ENCODE measurements at places on chromosomes 16 and 17. TPM values are rescaled to one million over a fixed set of nuclear protein-coding genes. Genes with fewer than 3 reads are reported as not detected.

The BCAS3 gene
- 22.5 TPM for total RNA-seq

The COX10 gene
- total RNA-seq = 11.7 TPM

The KIF19 gene
- total RNA-seq = 2.3 TPM

The CLEC18A gene
- 0.43 TPM for total RNA-seq

The SRCIN1 gene
- total RNA-seq = 0.93 TPM

The ZACN gene
- total RNA-seq = not detected

The SEPTIN12 gene
- total RNA-seq = not detected

The SAT2 gene
- total RNA-seq = 40.7 TPM

DNA sequence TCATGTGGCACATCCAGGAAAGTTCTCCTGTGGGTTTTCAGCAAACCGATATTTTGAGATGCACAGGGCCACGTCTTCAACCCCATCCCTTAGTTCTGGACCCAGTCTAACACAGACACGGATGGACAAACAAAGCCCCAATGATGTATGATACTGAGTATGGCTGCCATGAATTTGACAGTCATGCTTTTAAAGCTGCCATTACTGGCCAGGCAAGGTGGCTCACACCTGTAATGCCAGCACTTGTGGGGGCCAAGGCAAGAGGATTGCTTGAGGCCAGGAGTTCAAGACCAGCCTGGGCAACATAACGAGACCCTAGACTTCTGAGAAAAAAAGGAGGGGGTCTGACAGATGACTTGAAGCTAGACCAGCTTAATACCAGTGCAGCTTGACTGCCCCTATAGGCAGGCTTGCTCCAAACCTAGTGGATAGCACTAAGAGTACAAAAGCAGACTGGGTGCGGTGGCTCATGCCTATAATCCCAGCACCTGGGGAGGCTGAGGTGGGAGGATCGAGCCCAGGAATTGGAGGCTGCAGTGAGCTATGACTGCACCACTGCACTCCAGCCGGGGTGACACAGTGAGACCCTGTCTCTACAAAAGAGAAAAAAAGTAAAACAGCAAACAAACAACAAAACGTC is 10.8 kb upstream of the ZNF629 start:
- DNase-seq = no peak

DNA sequence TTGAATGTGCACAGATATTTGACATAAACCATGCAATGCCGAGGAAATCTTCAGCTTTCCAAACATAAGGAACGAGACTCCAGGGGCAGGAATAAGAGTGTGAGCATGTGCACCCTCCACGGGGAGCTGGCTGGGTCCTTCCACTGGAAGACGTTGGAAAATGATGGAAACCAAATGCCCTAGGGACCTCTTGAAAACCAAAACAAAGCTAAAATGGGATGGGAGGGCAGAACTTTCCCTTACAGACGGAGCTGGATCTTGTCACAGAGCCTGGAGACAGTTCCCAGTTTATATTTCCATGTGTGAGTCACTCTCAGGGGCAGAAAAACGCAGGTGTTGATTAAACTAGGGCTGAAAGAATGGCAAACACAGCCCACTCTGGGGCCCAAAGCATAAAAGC is 34.4 kb upstream of the DNAH17 start:
- DNase-seq = no peak

DNA sequence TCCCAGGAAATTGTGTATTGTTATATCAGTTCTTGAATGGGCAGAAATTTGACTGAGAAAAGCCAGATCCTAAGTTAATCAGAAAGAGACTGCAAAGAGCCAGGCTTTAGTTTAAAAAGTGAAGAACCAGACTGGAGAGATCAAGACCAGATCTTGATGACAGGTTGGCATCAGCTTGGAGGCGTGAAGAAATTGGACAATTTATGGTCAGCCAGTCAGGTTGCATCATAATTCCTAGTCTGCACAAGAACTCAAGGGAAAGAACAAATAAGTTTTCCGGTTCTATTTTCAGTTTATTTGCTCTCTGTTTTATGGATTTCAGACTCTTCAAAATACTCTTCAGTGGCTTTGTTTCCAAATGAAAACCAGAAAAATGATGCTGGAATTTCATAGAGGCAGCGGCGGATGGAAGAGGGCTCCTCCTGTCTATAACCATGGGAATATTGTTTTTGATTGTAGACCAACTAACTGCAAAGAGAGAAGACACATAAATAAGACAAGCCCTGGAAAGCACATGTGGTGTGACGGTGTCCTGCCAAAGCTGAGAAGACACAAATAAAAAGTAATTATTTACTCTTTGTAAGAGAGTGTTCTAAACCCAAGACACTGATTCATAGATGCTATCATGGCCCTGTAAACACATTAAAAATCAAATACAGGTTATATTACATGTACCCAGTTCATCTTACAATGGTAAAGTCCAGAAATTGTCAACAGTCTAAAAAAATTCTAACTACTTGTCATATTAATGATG is 91.7 kb downstream of the PCTP start:
- DNase-seq = no peak

GRCh38 chr17:49016775-49017463 is 19.7 kb downstream of the IGF2BP1 start:
- no peak for DNase-seq

- DNase-seq = peak; percentile 79
These were observed 26.7 kb downstream of the KDM8 start for GRCh38 chr16:27229891-27230470.

DNA sequence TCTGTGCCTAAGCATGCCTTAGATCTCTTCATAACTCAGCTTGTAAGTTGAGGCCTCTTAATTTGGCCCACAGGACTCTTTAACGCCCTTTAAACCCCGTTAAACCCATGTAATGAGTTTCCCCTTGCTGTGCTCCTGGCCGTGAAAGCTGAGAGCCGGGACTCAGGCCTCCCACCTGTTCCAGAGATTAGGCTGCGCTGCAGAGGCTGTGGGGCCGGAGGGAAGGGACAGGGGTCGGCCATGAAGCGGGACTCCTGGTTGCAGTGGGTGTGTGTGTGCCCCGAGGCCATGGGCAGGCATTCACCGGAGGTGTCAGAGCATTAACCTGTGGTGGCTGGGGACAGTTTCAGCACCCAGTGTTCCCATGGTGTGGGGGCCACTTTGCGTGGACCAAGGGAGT is 150.8 kb upstream of the IRX3 start:
- DNase-seq = no peak

DNA sequence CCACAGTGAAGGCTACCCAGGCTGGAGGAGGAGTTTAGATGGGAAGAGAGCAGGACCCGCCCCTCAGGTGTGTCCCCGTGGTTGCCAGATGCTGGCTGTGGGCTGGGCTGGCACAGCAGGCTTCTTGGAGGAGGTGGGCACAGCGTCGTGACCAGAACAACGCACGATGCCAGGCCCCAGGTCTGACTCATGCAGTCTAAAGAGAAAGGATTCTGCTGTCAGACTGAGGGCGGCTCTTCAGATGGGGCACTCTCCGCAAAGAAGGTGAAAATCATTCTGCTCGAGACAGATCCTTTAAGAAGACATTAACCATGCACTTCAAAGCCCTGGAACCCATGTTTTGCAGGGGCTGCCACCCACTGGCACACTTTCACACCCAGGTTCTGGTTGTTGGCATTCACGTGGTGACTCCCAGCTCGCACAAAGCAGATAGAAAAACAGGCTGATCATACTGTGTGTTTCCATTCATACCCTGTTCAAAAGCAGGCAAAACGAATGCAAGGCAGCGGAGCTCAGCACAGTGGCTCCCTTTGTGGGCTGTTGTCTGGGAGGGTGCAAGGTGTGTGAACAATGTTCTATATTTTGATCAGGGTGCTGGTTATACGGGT is 19.0 kb downstream of the CACNG4 start:
- DNase-seq = no peak

- no peak for DNase-seq
These were observed 1.8 kb upstream of the WDR90 start for GRCh38 chr16:647173-647902.

DNA sequence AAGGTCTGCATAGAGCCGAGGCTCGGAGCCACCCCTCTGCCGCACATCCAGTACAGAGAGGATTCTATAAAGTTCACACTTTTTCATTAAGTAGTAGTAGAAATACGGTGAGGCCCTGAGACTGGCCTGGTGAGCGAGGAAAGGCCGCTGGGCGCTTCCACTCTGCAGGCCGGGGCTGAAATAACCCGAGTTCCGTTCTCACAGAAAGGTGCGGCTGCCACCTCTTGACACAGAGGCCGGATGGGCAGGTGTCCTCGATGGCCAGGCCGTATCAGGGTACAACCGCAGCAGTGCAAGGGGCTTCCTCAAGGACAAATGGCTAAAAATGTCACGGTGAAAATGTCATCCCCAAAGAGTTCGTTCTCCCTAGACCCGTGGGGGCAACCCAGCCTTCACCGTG is 770 bp upstream of the PCYT2 start:
- DNase-seq = no peak

- no peak for DNase-seq
These were observed 54.6 kb downstream of the GPRC5B start for GRCh38 chr16:19829844-19830692.

GRCh38 chr17:42025936-42026335 is 6.0 kb downstream of the NKIRAS2 start:
- DNase-seq = no peak

GRCh38 chr17:39605492-39606433 is 2.0 kb downstream of the NEUROD2 start:
- DNase-seq = no peak

- no peak for DNase-seq
These were observed 34.3 kb downstream of the ASPA start for GRCh38 chr17:3510090-3510489.

DNA sequence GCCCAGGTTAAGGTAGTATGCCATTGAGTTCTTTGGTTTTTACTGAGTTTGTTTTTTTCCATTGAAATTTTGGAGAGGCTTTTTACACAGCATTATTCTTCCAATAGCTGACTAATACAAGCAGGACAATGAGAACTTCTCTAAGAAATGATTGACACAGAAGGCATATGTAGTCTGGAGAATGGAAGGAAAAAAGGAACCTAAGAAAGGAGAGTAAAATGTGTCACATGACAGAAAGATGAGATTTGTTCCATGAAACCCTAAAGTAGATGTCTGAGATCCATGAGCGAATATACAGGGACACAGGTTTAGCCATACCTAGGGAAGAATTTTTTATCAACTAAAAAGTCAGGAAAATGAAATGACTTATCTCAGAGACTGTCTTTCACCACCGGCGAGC is 80.7 kb downstream of the AKAP1 start:
- DNase-seq = no peak

DNA sequence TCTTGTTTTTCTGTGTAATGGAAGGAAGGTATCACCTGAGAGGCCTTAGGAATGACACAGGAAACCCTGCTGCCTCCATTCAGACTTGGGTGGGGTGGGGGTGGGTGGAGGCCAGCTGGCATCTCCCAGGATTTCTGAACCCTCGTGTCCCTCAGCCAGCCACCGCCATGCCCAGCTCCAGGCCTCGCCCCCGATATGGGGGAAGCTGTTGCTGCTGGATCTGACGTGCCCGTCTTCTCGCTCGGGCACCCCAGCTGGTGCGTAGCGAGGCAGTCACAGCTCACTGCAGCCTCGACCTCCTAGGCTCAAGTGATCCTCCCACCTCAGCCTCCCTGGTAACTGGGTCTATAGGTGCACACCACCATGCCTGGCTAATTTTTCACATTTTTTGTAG is 220.0 kb upstream of the CHMP6 start:
- peak; percentile 43 for DNase-seq

- DNase-seq = no peak
These were observed 62.7 kb upstream of the GAS7 start for GRCh38 chr17:10261098-10261497.

DNA sequence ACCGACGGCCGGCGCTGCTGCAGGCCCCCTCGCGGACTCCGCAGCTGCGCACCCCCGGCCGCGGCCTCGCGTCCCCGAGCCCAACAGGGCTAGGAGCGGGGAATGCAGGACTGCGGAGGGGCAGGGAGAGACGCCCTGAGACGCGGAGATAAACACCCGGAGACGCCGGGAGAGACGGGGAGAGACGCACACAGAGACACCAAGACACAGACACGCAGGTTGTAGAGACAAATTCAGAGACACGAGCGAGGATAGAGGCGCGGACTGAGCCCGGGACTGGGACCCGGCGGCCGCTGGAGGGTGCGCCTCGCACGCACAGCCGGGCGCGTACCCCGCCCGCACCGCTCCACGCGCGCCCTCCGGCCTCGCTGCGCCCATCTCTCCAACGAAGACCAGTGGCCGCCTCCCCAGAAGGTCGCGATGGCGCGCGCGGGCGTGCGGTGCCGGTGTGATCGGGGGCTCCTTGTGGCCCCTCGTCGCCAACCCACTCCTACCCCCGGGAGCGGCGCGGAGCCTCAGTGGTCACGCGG is 902 bp downstream of the STAC2 start:
- DNase-seq = no peak

DNA sequence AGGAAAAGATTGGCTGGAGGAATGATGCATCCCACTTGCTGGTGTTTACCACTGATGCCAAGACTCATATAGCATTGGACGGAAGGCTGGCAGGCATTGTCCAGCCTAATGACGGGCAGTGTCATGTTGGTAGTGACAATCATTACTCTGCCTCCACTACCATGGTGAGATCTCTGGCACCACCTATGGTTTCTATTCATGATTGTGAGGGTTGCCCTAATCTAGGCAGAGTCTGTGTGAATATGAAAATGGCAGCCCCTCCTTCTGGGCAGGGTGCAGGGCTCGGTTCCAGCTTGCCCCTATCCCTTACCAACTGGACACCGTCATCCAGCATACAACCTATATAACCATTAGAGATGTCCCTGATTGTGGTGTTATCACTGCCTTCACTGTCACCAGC is 33.4 kb downstream of the ITGB3 start:
- DNase-seq = no peak
